ENCODE measurements at places on chromosomes 2 and 18. TPM values are rescaled to one million over a fixed set of nuclear protein-coding genes. Genes with fewer than 3 reads are reported as not detected.
A peak's percentile ranks its signal among the peaks of the same experiment; 100 is the strongest.

The VRK2 gene
- total RNA-seq: 38.7 TPM

The RANBP2 gene
- total RNA-seq: 56.3 TPM

The STEAP3 gene
- 11.1 TPM for total RNA-seq

DNA sequence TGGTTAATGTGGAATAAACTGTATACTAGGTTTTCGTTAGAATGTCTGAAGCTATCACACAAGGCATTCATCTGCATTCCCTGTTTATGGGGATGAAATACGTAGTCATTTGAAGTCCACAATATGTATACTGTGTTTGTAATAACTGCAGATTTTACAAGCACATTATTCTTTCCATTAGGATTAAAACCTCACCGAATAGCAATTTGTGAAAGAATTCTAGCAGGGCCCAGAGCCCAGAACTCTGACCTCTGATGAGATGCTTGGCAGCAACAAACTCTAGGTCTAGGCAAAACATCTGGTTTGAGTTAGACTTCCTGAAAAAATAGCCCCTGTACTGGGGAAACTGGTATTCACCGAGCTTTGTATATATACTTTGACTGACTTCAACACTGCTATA lies 158.2 kb downstream of the SRBD1 start:
- no peak for DNase-seq

- peak; percentile 25 for DNase-seq
These were observed 550 bp downstream of the MFSD6 start for GRCh38 chr2:190408538-190409271.

DNA sequence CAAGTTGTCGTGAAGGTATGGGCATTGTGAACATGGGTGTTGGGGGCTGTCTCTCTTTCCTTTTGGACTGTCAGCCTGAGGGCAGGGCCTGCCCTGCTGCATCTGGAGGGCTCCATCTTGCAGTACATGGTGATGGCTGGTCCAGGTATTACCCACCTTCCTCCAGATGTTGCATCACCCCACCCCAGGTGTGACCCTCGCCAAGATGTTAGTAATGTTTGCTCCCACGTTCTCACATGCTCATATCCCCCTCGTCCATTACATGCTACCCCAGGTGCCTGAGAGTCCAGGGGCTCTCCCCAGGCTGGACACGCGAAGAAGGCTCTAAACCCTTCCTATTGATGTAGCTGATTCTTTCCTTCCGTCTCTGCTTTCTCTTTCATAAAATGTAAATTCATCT lies 13.9 kb downstream of the ZAP70 start:
- DNase-seq: no peak

GRCh38 chr18:36296650-36297416 lies 680 bp upstream of the FHOD3 start:
- DNase-seq: peak; percentile 35

GRCh38 chr18:6576718-6577375 lies 152.7 kb upstream of the ARHGAP28 start:
- no peak for DNase-seq

- DNase-seq: no peak
These were observed 15.8 kb upstream of the BOD1L2 start for GRCh38 chr18:57131101-57131500.

DNA sequence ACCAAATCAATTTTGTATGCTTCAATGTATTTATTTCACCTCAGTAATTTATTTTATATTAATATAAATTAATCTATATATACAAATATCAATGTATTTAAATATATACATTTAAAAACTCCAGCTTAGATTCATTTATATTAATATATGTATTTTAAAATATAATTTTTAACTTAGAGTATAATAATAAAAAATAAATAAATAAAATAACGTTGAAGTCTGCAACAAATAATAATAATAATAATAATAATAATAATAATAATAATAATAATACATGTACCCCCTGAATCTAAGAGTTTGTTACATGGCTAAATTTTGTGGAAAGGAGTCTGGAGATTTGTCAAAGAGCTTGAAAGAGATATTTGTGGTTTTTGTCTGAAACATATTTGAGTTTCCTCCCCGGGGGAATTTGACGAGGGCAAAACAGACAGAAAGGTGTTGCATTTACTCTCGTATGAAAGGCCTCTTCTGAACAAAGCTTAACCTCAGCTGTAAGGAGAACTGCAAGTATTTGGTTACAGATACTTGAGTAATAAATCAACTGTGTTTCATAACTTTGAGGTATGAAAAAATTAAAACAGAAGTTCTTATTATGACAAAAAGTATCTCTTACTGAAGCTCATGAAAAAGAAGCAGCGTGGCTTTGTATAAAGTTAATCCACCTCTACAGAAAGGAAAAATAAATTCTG lies 93.4 kb downstream of the CDH19 start:
- no peak for DNase-seq

GRCh38 chr2:126893606-126894005 lies 5.1 kb upstream of the TEX51 start:
- no peak for DNase-seq

GRCh38 chr2:102424754-102425153 lies 1.8 kb downstream of the IL18RAP start:
- no peak for DNase-seq

DNA sequence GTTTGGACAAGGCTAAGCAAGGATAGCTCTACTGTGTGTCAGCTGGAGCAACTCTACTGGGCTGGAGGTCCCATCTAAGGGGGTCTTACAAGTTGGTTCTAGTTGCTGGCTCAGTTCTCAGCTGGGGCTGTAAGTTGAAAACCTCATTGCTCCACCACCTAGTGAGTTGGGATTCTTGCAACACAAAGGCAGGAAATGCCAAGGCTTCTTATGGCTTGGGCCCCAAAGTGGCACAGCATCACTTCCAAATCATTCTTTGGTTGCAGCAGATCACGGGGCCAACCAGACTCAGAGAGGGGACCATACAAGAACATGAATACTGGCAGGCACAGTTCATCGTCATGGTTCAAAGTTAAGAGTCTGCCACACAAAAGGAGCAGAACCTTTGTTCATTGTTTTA lies 332.7 kb downstream of the LRRTM1 start:
- DNase-seq: no peak

DNA sequence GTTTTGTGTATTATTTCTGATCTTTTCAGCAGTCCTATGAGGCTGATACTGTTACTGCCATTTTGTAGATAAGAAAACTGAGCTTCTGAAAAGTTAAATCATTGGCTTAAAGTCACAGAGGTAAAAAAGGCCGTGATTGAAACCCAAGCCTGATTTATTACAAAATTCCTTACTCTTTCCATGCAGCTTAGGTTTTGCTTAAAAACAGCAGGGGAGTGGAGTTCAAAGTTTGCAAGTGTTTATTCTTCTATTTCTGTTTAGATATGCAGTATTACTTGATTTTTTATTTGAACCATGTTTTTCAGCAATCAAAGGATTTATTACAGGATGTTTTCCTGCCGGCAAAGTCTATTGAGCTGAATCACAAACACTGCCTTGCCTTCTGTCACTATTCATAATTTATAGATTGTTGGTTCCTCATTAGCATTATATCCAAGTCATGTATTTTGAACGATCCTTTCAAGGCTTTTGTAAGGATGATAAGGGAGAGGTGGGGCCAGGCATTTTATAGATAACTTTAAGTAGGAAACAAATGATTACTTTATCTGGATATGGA lies 31.9 kb upstream of the MSTN start:
- DNase-seq: no peak

GRCh38 chr2:241994556-241995213 lies 125.2 kb downstream of the RTP5 start:
- no peak for DNase-seq

DNA sequence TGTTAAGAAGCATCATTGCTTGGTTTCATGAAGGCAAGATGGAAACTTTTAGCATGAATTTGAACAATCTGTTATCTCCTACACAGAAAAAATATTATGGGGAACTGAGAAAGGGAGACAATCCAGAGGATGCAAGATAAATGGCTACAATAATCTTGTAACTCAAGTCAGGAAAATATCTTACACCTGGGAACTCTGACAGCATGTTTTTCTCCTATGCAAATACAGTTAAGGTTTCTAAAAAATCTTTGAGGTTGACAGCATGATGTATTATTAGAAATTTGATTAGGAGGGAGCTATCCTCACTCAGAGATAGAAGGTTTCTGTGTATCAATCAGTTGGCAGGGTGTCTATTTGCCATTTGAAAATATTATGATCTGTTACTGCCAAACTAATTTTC lies 75.6 kb downstream of the GPD2 start:
- no peak for DNase-seq

GRCh38 chr2:201472411-201472810 lies 20.9 kb downstream of the STRADB start:
- no peak for DNase-seq

Measured in NCI-H460 (cell line).